ENCODE measurements at places on chromosomes 5 and 9. TPM values are rescaled to one million over a fixed set of nuclear protein-coding genes. Genes with fewer than 3 reads are reported as not detected.

CD74 gene
- not detected for polyA plus RNA-seq

SPATA31C1 gene
- not detected for polyA plus RNA-seq

DNA sequence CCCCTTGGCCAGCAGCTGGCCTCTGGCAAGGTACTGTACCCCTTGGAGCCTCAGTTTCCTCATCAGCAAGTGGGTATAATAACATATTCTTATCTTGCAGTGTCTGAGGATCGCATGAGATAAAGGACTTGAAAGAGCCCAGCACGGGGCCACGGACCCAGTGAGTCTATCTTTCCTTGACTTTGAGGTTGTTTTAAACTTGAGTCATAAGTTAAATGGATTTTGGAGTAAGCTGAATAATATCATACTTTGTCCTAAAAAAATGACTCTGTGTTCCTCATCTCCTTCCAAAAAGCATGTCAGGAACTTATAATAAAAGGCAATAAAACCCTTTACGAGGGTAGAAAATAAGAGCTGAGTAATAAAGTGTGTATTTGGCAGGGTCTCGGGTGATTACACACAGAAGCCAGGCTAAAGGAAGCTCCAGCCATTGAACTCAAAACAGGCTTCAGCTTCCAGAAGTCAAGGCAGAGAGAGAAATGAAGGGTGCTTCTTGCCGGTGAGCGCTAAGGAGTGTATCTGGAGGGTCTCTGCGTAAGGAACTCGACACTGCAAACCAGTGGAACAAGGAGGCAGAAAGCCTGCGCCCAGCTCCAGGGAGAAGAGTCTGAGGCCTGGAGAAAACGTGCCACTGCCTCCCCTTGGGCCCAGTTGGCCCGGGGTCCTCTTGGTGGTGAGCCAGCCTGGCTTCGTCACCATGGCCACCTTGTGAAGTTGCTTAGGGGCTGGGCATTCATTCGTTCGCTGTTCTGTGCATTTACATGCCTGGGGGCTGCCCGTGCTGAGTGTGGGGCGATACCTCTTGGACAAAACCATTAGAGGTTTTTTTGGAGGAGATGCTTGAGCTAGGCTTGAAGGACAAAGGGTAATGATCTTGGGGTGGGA is 72.4 kb upstream of the PHYKPL start:
- no peak for DNase-seq

- DNase-seq: no peak
Measured at GRCh38 chr9:34170237-34170991, 8.4 kb upstream of the UBAP1 start.

DNA sequence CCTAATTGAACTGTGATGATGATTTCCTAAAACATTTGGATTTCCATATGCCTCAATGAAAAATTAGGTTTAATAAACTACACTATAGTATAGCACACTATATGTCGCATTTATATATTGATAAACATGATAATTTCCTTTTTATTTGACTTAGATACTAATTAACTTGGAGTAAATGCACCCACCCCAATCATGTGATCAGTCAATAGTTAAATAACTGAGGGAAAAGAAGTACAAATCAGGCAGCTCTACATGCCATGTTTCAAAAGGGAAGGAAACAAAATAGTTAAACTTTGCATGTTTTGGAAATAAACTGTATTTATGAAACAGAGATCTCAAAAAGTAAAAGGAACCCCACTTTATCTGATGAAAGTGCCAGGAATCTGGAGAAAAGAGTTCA is 18.0 kb upstream of the GNE start:
- no peak for DNase-seq

GRCh38 chr9:28598408-28598807 is 1025.1 kb upstream of the C9orf72 start:
- DNase-seq: no peak

- no peak for DNase-seq
Measured at GRCh38 chr5:145470396-145470979, 364.7 kb downstream of the PRELID2 start.

- no peak for DNase-seq
Measured at GRCh38 chr9:132181796-132182313, 20.0 kb downstream of the NTNG2 start.

DNA sequence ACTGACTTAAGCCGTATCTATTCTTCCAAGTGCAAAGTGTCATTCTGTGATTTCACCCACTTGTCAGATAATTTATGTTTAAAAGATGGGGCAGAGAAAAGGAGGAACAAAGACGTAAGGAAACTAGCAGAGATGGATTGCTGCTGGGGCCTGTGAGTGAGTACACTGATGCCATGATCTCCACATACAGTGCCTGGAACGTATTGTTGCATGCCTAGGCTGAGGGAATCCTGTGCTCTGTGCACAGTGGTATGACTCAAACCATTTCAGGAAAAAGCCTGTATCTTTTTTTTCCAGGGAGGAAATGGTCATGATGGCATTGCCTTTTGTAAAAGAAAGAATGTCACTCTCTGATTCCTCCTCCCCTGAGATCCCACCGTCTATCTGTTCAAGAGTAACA is 359.5 kb upstream of the ADAMTS16 start:
- no peak for DNase-seq

- no peak for DNase-seq
Measured at GRCh38 chr5:83357621-83358231, 113.8 kb upstream of the VCAN start.
